ENCODE measurements at places on chromosomes 6 and 20.

DNA sequence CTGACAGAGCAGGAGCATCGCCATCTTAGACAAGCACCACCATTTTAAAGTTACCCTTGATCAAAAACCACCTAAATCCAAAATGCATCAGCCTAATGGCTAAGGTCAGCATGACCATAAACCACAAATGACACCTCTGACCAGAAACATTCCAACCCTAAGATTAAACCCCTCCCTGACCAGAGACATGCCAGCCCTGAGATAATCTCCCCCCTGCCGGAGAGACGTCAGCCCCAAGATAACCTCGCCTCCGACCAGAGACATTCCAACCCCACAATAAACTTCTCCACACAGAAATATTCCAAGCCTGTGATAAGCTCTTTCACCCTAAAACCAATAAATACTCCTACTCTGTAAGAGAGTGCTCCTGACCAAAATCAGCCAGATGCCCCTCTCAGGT lies 53.5 kb downstream of the PXDC1 start:
- no peak for DNase-seq

- DNase-seq = no peak
Observed at GRCh38 chr6:140209775-140210174, 835.3 kb upstream of the CITED2 start.

DNA sequence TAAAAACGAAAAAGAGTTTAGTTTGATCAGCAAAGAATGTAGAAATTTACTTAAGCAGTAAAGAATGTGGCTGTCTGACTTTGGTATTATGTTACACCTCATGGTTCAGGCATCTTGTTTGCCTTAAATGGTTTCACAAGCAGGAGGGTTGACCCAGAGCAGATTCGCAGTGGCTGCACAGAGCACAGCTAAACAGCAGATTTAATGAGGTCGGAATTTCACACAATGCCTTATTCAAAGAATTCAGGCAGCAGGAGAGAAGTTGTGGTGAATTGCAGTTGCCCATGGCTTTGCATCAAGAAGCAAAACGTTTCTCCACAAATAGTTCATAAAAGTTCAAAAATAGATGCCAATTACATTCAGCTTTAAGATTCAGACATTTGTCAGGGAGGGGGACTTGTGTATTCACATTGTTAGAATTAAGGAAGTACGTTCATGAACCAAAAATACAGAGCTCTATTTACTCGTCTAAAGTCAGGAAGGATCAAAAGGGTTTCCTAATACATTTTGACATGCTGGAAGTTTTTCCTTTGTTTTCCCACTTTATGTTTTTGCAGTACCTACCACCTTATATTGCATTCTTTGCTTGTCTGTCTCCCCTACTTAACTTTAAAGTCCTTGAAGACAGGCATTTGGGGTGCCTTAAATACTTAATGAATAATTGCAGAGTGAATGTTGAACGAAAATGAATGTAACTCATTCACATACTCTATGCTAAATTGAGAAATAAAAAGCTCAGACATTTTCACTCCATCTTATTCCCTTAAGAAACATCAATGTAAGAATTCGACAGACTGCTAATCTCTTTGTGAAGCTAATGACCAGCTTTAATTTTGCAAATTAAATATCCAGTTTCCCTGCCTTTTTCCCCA lies 1163.6 kb upstream of the CITED2 start:
- DNase-seq = no peak

DNA sequence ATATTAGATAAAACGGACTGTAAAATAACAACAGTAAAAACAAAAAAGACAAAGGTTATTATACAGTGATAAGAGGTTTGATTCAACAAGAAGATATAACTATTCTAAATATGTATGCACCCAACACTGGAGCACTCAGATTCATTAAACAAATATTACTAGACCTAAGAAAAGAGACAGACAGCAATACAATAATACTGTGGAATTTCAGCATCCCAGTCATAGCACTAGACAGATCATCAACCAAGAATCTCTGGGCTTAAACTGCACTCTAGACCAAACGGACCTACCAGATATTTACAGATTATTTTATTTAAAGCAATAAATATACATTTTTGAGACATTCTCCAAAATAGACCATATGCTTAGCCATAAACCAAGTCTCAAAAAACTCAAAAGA lies 263.8 kb downstream of the C6orf118 start:
- no peak for DNase-seq

GRCh38 chr6:109316909-109317308 lies 65.4 kb downstream of the CD164 start:
- no peak for DNase-seq
